ENCODE measurements at places on chromosomes 11 and 22. TPM values are rescaled to one million over a fixed set of nuclear protein-coding genes. Genes with fewer than 3 reads are reported as not detected.

The ARHGAP20 gene
- 6.5 TPM for total RNA-seq

The ART1 gene
- total RNA-seq = not detected

The USH1C gene
- total RNA-seq = 14.3 TPM

The LUZP2 gene
- 0.96 TPM for total RNA-seq

The OR51I1 gene
- total RNA-seq = 0.70 TPM

The C11orf52 gene
- total RNA-seq = 8.5 TPM

The ELMOD1 gene
- 0.39 TPM for total RNA-seq

The SCGB2A2 gene
- total RNA-seq = not detected

The APOL3 gene
- total RNA-seq = 47.4 TPM
